Muscle of leg (tissue), 16 donors: ENCODE measurements at places on chromosomes 2 and 18. TPM values are rescaled to one million over a fixed set of nuclear protein-coding genes. Genes with fewer than 3 reads are reported as not detected.

- H3K27me3 ChIP-seq, result no peaks in the 10 kb centered on the region
- DNase-seq, result no peak
- H3K36me3 ChIP-seq, result no peaks in the 10 kb centered on the region
- H3K4me1 ChIP-seq, result no peaks in the 10 kb centered on the region
- H3K4me3 ChIP-seq, result no peak overlapping the region
Observed at GRCh38 chr18:26233208-26233607, 7.0 kb downstream of the TAF4B start.

DNA sequence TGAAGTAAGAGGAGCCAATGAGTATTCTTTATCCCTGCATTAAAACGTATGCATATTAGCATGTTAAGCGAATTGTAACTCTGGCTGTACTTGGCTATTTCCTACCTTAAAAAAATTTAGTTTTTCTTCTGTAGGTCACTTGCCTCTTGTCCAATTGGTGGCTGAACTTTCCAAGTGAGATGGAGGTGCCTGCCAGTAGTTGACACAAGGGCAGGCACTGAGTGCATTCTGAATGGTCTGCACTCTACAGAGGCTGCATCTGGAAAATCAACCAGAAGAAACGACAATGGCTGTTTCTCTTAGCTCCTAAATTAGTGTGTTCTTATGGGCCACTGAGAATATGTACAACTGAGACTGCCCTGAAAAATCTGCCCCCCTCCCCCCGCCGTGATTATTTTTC lies 160.8 kb downstream of the PRPF40A start:
- no peak overlapping the region for H3K27ac ChIP-seq
- no peaks in the 10 kb centered on the region for H3K27me3 ChIP-seq
- peaks cover 12% of the 10 kb centered on the region for H3K4me1 ChIP-seq

- no peak for DNase-seq
- H3K27ac ChIP-seq, result no peak overlapping the region
- no peaks in the 10 kb centered on the region for H3K36me3 ChIP-seq
- no peaks in the 10 kb centered on the region for H3K4me1 ChIP-seq
- H3K27me3 ChIP-seq, result no peaks in the 10 kb centered on the region
- H3K4me3 ChIP-seq, result no peak overlapping the region
Observed at GRCh38 chr18:2824865-2825264, 21.9 kb upstream of the EMILIN2 start.

DNA sequence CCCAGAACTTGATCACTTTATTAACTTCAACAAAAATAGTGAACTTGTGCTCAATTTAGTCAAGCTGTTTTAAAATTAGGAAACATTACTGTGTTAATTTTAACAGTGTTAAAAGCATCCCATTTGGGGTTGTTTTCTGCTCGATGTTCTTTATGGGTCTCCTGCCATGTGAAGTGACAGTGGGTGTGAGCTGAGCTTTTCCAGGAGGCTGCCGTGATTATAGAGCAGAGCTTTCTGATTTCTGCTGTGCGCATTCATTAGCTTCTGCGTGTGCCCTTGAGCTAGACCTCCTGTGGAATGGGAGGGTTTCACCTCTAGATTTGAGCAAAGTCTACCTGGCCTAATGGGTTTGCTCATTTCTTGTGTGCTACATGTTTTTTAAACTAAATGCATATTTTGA lies 121.5 kb downstream of the WDSUB1 start:
- no peak overlapping the region for H3K4me3 ChIP-seq
- no peak overlapping the region for H3K27ac ChIP-seq
- H3K27me3 ChIP-seq, result no peaks in the 10 kb centered on the region
- peaks cover 14% of the 10 kb centered on the region for H3K4me1 ChIP-seq
- no peak for DNase-seq

The PFN4 gene
- 1.8 TPM for total RNA-seq

The LYPD1 gene
- 6.1 TPM for total RNA-seq

DNA sequence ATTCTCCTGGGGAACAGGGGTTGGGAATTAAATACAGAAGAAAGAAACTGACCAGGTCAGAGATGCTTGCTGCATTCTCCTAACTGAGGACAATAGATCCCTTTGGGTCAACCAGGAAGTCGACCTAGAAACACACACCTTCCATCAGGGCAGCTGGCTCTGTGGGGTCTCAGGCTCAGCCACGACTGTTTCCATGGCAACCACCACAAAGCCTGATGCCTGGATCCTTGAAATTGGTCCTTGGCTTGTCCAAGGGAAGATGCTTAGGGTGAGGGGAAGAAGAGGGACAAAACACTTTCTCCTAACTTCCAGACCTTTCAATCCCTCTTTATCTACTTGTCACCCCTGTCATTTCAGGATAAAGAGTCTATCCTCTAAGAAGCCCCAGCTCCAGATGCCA lies 194.4 kb downstream of the ALK start:
- no peaks in the 10 kb centered on the region for H3K4me1 ChIP-seq
- no peaks in the 10 kb centered on the region for H3K27me3 ChIP-seq
- no peak overlapping the region for H3K4me3 ChIP-seq
- H3K36me3 ChIP-seq, result no peaks in the 10 kb centered on the region
